Hindlimb muscle (tissue), 1 donor: ENCODE measurements at places on chromosomes 3 and 15. TPM values are rescaled to one million over a fixed set of nuclear protein-coding genes. Genes with fewer than 3 reads are reported as not detected.
A peak's percentile ranks its signal among the peaks of the same experiment; 100 is the strongest.

DNA sequence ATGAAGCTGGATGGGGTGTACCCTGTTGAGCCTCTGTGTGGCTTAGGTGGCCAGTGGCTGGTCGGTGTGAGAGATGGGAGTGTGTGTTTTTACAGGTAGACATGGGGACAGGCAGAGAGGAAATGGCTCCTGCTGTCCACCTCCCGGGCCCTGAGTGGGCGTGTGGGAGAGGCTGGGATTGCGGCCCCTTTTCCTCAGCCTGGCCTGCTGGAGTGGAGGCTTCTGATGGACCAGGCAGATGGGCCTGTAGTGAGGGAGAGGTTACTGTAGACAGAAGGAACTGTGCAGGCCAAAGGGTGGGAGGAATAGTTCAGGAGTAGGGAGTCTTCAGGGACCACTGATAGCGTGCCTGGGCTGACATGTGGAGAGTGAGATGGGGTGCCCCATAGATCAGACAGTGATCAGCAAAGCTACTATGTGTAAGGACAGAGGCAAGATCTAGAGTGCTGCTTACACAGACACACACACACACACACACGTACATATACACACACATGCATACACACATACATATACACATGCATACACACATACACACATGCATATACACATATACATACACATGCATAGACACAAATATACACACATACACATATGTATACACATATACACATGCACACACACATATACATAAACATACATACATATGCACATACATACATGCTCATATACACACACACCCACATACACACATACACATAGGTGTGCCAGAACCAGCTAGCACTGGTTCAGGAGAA lies 26.4 kb downstream of the ACAA1 start:
- no peak for DNase-seq

DNA sequence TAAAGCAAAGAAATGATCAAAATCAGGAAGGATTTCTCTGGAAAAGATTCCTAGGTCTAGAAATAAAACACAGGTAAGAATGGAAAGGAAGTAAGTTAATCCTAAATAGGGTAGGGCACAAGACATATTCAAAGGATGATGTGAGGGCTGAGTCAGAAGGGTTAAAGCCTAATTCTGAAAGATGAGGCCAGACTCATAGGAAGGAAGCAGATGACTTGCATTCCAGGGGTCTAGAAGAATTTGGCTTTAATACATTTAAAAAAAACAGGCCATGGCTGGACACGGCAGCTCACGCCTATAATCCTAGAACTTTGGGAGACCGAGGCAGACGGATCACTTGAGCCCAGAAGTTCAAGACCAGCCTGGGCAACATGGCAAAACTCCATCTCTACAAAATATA lies 3.2 kb downstream of the SSR3 start:
- no peak for DNase-seq

- peak; percentile 26 for DNase-seq
Observed at GRCh38 chr15:51132384-51133139, 37.9 kb upstream of the TNFAIP8L3 start.

- DNase-seq = no peak
Observed at GRCh38 chr15:64389036-64389435, 1.4 kb downstream of the TRIP4 start.

DNA sequence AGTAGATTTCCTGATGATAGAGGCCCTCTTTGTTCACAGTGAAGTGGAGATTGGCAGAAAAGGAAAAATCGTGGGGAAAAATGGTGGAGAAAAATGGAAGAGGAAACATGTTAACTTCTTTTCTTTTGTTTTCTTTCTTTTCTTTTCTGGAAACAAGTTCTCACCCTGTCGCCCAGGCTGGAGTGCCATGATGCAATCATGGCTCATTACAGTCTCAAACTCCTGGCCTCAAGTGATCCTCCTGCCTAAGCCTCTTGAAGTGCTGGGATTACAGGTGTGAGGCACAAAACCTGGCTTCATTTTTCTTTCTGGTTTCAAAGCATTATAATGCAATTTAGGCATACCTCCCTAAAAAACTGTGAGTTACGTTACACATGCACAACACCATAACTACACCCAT lies 464.2 kb downstream of the MECOM start:
- no peak for DNase-seq

DNA sequence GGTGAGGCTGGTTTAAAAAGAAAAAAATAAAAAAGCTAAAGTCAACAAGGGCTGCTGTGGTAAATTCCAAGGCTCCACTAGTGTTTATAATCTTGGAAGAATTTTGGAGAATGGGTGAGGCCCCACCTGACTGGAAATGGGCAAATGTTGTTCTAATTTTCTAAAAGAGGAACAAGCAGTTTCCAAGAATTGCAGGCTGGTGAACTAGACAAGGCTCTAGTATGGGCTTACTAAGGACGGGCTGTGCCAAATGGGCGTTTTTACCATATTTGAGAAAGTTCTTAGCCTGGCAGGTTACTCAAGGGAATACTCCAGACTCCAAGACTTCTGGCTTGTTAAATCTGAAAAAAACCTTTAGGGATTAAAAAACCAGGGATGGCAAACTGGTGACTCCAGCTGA lies 67.0 kb upstream of the ABHD2 start:
- DNase-seq = no peak

- no peak for DNase-seq
Observed at GRCh38 chr3:127714125-127714571, 41.4 kb downstream of the ABTB1 start.

DNA sequence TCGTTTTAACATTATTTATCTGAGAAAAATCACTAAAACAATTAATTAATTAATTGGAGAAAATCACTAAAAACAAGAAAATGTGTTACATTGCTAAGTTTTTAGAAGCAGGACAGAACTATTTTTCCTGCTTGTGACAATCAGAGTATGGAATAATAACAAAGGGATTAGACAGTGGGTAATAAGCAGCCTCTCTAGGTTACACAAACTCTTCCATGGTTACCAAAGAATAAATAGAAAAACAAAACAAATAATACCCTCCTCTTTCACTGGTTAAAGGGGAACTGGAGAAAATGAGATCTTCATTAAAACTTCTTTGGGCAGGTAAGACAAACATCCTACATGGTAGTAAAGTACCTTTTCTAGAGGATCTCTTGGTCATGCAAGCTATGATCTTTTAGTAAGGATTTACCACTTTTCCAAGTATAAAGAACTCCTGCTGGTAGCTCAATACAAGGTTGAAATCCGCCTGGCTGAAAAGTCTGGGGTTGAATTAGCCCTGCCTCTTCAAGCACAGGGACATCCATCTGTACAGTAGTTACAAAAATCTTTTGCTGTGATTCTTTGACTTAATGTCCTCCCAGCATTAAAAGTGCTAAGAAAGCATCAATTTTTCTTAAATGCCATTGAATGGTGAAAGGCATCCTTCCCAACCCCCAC lies 2.5 kb upstream of the PLCH1 start:
- no peak for DNase-seq

AP3B2 gene
- 0.59 TPM for polyA plus RNA-seq

SI gene
- not detected for polyA plus RNA-seq

VPS33B gene
- 13.8 TPM for polyA plus RNA-seq

SCN5A gene
- polyA plus RNA-seq = 4.1 TPM

BTLA gene
- polyA plus RNA-seq = 0.36 TPM

RETNLB gene
- polyA plus RNA-seq = not detected
